CD4-positive, alpha-beta T cell treated with Interleukin-15 for 4 hours (primary cell): ENCODE measurements at places on chromosomes 2 and 18.

DNA sequence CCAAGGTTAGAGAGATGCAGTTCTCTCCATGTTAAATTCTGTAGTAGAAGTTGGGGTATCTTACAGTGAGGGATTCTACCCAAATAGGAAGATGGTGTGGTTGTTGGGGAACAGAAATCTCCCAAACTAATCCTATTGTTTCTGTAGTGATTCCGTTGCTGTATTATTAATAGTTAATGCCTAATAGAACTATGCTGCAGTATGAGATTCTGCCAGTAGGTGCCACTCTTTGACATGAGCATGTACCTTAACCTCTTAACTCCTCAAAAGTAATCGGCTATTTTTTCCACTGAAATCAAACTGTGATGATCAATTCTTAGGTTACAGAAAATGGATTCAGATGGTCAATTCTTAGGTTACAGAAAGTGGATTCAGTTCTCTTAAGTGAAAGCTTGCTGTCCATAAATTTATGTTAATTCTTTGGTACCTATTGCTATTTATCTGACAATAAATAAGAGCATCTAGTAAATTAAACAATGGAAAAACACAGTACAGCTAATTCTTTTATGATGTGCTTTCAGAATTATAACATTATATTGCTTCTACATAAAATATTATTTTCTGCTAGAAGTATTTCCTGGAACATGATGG is 97.9 kb upstream of the DLX2 start:
- DNase-seq = no peak

DNA sequence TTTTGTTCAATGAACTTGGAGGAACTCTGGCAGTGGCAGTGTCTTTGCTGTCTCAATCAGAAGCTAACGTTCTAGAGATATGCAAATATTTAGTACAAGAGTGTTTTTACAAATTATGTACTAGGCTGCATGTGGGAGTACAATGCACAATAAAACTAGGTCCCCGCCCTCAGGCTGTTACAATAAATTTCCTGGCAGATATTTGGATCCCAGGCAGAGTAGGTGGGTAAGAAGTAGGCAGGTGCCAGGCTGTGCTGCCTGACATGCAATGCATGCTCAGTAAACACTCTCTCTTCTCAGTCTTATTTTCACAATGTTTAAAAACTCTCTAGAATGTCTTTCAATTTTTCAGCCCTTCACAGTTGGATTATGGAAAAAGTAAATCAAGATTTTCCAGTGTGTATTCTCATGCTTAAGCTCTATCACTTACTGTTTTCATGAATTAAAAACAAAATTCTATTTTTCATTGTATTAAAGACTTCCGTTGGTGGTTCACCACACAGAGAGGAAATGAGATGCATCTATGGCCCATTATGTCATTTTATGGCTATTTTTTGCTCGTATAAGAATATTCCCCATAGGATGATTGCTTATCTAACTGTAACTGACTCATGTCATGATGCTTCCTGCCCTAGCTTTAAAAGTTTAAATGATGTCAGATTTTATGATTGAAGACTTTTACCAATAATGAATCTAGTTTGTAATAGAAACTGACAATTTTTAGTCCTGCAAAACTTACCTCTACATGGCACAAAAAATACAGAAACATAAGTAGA is 346.1 kb downstream of the RND3 start:
- no peak for DNase-seq

GRCh38 chr2:30230497-30231211 is 680 bp upstream of the LBH start:
- no peak for DNase-seq

DNA sequence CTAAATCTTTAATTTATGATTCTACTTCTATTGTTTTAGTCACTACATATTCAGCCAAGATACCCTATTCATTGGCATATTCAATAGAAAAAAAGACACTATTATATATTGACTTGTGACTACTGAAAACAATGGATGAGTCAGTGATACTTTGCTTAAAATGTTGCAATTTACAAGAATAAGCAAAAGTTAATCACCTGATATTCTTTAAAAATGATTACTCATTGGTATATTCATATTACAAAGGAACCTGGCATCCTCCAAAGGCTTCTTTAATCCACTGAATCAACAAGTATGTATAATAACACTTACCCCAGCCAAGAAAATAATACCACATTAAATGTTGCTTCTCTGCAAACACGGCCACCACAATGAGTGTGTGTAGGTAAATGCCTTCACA is 87.8 kb downstream of the CALCRL start:
- no peak for DNase-seq

- DNase-seq = no peak
These were observed 8.6 kb downstream of the ZEB2 start for GRCh38 chr2:144511226-144511810.

- no peak for DNase-seq
These were observed 300.0 kb upstream of the PIK3C3 start for GRCh38 chr18:41655074-41655473.

GRCh38 chr2:65227020-65227455 is 593 bp upstream of the ACTR2 start:
- DNase-seq = no peak

- DNase-seq = no peak
These were observed 81.0 kb upstream of the SP3 start for GRCh38 chr2:174046172-174046571.

- DNase-seq = no peak
These were observed 64.4 kb downstream of the LONRF2 start for GRCh38 chr2:100257939-100258338.

GRCh38 chr2:237625777-237626176 is 1.6 kb upstream of the LRRFIP1 start:
- DNase-seq = no peak

DNA sequence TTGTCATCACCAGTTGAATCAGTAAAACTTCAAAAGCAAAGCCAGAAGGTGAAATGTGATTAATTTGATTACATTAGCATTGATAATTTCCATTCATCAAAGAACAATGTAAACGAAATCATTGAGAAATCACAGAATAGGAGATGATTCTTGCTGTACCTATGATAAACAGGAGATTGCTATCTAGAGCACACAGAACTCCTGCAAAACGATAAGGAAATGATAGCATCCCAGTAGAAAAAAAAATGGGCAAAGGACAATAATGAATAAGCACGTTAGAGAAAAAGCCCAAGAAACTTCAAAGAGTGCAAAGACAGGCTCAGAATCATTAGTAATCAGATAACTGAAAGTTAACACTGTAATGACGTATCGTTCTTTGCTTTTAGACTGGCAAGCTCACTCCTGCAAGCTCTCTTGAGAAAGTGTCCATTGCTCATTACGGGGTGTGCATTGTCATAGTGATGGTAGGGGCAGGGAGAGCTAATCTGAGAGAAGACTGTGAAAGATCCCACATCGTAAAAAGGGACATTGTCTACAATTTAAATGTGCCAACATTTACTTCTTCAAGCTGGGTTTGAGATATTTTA is 143.6 kb downstream of the SPP2 start:
- DNase-seq = no peak

DNA sequence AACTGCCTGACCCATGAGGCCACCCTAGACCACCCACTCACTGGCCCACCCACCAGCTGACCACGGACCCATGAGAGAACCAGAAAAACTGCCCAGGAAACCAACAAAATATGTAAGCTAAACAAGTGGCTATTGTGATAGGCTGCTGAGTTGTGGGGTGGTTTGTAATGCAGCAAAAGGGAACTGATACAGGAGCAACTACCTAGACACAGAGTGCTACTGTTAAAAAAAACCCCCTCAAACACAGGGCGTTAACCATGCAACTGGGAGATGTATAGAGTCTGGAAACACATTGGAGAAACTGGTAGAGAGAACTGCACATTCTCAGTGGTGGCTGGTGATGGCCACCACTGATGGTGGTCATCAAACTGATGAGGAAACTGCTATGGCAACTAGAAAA is 206.3 kb upstream of the GYPC start:
- DNase-seq = no peak

DNA sequence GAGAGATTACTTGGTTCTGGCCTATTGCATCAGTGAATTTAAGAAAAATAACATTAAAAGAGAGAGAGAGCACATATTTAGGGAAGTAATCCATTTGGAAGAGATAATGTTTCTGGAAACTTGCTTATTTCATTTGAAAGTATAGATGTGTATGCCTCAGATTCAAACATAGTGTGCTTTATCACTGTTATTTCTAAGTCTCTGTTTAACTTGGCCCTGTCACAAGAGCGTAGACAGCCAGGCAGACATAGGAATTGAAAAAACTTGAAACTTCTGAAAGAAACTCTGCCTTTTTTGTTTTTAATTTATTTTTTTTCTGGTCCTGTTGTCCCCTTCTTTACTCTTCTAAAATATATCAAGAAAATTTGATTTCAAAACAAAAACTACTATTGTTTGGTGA is 849.1 kb downstream of the CNTNAP5 start:
- DNase-seq = no peak

GRCh38 chr18:74183130-74183529 is 34.8 kb downstream of the TIMM21 start:
- DNase-seq = no peak

DNA sequence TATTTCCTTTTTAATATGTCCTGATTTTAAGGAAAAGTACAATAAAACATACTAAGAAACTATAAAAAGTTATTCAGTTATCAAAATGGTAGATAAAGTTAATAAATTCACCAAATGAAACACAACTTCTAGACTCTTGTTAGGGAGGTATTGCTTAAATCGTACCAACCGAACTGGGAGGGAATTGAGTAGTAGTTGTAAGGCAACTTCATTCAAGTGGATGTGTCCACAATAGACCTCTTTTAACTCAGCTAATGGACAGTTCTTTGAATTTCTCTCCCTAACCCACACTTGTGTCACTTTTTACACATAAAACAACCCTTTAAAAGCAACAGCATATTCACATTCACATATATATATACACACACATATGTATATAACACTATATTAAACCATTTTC is 49.1 kb upstream of the CALCRL start:
- no peak for DNase-seq

- no peak for DNase-seq
These were observed 1432.2 kb upstream of the ACVR2A start for GRCh38 chr2:146412625-146413024.

DNA sequence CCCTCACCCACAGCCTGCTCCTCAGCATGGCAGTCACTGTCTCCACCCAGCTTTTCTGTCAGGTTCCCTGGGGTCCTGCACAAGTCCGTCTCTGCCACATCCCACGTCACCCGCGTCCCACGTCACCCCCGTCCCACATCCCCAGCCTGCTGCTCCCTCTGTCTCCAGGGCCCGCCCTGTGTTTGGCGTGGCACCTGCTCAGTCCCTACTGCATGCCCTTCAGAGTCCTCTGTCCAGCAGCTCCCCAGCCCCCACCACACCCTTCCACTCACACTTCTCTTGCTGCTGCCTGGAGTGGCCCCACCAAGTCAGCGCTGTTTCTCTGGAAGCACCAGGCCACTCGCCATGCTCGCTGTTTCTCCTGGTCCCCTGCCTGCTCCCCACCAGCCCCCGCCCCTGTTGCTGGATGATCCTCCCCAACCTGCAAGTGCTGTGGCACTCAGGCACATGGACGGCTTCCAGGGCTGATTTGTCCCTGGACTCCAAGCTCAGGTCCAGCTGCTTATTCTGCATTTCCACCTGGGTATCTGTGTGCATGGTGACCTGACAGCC is 18.8 kb downstream of the ATG4B start:
- no peak for DNase-seq

DNA sequence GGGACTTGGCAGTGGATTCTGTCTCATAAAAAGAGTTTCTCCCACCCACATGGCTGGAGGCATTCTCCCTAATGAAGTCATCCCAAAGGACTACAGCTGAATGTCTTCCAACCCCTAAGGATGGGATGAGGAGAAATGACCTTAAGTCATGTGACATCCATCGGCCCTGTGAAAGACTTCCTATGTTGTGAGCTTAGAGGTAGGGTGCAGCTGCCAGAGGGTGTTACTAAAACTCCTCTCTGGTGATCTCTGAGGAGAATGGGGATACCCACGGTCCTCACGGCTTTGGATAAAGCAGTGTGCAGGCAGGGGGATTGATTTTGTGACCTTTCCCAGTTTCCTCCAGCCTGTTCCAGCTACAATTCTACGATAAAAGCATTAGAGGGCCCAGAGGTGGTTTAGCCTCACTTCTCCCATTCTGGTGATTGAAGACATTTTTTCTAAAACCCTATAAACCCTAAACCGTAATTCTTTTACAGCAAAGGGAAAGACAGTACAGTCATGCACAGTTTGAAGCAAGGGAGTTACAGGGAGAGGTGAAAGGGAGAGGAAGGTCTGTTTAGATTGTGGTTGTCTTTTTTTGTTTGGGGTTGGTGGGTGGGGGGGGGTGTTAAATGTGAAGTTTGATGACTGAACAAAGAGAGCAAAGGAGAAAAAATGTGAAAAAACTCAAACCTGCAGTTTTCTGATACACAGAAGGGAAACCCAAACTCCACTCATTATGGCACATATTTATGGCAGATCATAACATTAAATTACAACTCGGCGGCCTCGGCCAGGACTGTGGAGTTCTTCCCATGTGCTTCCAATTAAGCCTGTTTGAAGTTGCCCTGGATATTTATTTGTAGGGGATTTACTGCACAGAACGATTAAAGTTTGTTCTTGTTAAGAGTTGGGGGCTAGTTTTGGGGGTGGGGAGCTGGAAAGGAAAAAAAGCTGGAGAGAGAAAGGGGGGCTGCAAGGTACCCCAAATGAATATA is 26.6 kb upstream of the SLC14A2 start:
- DNase-seq = no peak

- no peak for DNase-seq
These were observed 3.5 kb upstream of the IL1B start for GRCh38 chr2:112840068-112840445.

DNA sequence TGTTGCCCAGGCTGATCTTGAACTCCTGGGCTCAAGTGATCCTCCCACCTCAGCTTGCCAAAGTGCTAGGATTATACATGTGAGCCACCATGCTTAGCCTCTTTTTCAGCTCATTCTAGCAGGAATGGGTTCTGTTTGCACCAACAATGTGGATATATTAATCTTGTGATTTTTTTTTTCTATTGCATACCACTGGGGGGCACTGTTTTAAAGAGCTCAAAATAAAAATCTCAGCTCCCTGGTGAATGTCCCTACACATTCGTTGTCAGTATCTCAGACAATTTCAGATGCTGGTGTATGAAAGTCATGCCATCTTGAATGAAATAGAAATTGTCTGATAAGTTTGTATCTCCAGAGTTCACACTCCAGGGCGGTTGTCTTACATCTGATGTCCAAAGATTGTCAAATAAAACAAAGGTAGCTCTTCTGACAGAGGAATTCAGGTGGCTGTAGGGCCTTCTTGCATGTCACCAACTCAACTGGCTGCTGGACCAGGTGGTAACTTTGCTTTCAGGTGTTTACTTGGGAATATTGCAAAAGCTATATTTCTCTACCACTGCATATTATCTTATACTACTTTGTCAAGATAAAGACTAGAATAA is 3.1 kb upstream of the MATN3 start:
- peak; percentile 43 for DNase-seq

- no peak for DNase-seq
These were observed 154.1 kb upstream of the BOD1L2 start for GRCh38 chr18:56992777-56993176.
